CD8-positive, alpha-beta memory T cell (primary cell): ENCODE measurements at places on chromosomes 3 and 15. TPM values are rescaled to one million over a fixed set of nuclear protein-coding genes. Genes with fewer than 3 reads are reported as not detected.

DNA sequence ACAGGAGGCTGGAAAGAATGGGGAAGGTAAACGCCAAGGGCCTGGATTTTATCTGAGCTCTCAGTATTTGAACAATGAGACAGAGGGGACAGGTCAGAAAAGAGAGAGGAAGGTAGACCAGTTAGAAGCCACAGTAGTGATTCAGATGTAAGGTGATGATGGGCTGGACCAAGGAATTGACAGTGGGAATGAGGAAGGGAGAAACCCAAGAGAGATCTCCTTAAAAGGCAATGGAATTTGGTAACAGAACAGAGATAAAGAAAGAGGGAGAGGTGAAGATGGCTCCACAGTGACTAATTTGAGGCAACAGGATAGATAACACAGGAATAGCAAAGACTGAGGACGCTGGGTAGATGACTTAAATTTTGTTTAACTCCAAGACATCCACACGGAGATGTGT lies 11.4 kb upstream of the HEG1 start:
- peaks cover 10% of the 10 kb centered on the region for H3K4me1 ChIP-seq
- no peak overlapping the region for H3K4me3 ChIP-seq
- no peak overlapping the region for H3K27ac ChIP-seq
- no peaks in the 10 kb centered on the region for H3K36me3 ChIP-seq
- no peak for DNase-seq

GRCh38 chr15:59933607-59934006 lies 70.5 kb upstream of the FOXB1 start:
- H3K27ac ChIP-seq = no peak overlapping the region
- no peak for DNase-seq
- H3K27me3 ChIP-seq = no peaks in the 10 kb centered on the region
- H3K4me1 ChIP-seq = no peaks in the 10 kb centered on the region

- no peaks in the 10 kb centered on the region for H3K36me3 ChIP-seq
- no peaks in the 10 kb centered on the region for H3K27me3 ChIP-seq
- H3K27ac ChIP-seq = no peak overlapping the region
- H3K4me3 ChIP-seq = no peak overlapping the region
These were observed 505.3 kb downstream of the NLGN1 start for GRCh38 chr3:173902871-173903270.

DNA sequence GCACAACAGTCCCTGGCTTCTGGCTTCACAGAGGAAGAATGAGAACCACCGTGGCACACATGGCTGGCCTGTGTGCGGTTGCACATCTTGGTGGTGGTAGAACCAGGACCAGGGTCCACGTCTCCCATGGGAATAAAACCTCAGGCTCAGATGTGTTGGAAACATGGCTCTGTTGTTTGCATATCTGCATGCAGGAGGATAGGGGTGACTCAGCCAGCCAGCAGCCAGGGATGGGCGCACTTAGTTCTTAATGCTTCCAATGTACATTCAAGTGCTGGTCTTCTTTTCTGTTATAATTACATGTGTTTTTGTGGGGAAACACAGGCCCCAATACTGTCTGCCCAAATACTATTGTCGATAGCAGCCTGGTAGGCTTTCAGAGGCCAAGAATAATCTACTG lies 35.8 kb upstream of the BCL2L10 start:
- DNase-seq = no peak
- peaks cover 44% of the 10 kb centered on the region for H3K36me3 ChIP-seq
- no peaks in the 10 kb centered on the region for H3K4me1 ChIP-seq
- no peak overlapping the region for H3K27ac ChIP-seq
- H3K4me3 ChIP-seq = no peak overlapping the region

- no peaks in the 10 kb centered on the region for H3K36me3 ChIP-seq
- DNase-seq = no peak
- H3K4me1 ChIP-seq = no peaks in the 10 kb centered on the region
- H3K27me3 ChIP-seq = no peaks in the 10 kb centered on the region
These were observed 366.4 kb upstream of the AGTR1 start for GRCh38 chr3:148331081-148331846.

DNA sequence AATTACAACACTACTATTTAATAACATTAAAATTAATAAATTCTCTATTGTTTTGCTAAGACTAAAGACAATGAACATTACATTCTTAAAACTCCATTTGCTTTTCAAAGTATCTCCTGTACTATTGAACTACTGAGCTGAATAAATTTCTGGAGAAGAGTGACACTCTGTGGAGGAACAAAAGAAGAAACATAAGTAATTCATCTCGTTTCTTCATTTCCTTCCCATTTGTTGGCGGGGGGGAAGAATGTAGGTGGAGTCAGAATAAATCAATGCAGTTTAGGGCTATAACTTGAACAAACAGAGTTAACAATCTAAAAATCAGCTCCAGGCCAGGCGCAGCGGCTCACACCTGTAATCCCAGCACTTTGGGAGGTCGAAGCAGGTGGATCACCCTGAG lies 32.7 kb downstream of the EFHB start:
- no peak for DNase-seq
- H3K4me3 ChIP-seq = no peak overlapping the region
- H3K27ac ChIP-seq = no peak overlapping the region
- no peaks in the 10 kb centered on the region for H3K36me3 ChIP-seq
- no peaks in the 10 kb centered on the region for H3K27me3 ChIP-seq

GRCh38 chr3:141228395-141228794 lies 3.2 kb upstream of the PXYLP1 start:
- no peaks in the 10 kb centered on the region for H3K36me3 ChIP-seq
- H3K27ac ChIP-seq = no peak overlapping the region
- DNase-seq = no peak
- no peak overlapping the region for H3K4me3 ChIP-seq

DNA sequence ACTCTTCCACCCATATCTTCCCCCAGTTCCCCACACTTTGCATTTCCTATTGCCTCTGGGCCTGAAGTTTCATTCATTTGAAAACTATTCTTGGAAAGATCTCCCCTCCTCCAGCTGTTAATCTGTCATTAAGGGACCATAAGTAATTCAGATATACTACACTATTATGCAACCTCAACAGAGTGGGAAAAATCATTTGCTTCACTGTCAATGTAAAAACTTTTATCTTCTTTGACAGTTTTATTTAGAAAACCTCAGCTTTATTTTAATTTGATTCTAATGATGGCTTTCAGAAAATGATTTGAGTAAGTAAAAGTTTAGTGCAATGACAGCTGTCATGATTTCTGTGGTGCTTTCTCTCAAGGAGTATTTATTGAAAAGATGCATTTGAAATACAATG lies 435.3 kb upstream of the KCNMB2 start:
- H3K27me3 ChIP-seq = no peaks in the 10 kb centered on the region
- no peak for DNase-seq
- no peaks in the 10 kb centered on the region for H3K4me1 ChIP-seq
- no peak overlapping the region for H3K27ac ChIP-seq

- H3K4me1 ChIP-seq = no peaks in the 10 kb centered on the region
- no peaks in the 10 kb centered on the region for H3K36me3 ChIP-seq
- H3K4me3 ChIP-seq = no peak overlapping the region
These were observed 28.0 kb downstream of the KLHDC8B start for GRCh38 chr3:49199239-49199899.

DNA sequence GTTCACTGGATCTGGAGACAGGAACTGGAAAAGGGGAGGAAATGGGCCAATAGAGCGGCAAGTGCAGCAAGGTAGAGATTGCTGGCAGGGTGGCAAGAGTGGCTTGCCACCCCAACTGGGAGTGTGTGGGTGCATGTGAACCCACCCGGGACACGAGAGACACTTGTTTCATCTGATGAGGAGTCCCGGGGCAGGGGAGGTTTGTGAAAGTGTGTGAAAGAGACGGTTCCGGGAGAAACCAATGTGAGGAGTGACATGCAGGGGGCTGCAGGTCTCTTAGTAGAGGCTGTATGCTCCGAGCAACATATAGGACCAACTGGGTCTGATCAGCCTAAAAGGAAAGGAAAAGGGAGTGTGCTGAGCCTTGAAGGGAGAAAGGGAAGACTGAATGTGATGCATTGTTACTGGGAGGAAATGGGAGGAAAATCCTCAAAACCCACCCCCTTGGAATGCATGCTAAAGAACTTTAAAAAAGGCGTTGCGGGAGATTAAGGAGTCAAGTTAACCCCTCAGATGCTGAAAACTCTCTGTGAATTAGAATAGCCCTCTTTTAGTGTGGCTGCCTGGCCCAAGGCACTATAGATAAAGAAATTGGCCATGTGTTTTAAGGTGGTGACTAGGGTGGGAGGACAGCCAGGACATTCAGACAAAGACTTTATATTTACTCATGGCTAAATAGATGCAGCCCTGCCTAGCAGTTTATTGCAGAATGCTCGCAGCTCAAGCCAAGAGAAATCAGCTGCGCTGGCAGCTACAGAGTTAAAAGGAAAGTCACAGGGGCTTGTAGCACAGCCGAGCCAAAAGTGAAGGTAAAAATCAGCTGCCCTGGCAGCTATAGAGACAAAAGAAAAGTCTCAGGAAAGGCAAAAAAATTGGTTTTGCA lies 9.1 kb upstream of the SLC9C1 start:
- H3K27me3 ChIP-seq = no peaks in the 10 kb centered on the region
- no peak overlapping the region for H3K27ac ChIP-seq
- H3K36me3 ChIP-seq = no peaks in the 10 kb centered on the region
- peak overlapping the region; percentile 62 for H3K4me3 ChIP-seq
- H3K4me1 ChIP-seq = peaks cover 25% of the 10 kb centered on the region

DNA sequence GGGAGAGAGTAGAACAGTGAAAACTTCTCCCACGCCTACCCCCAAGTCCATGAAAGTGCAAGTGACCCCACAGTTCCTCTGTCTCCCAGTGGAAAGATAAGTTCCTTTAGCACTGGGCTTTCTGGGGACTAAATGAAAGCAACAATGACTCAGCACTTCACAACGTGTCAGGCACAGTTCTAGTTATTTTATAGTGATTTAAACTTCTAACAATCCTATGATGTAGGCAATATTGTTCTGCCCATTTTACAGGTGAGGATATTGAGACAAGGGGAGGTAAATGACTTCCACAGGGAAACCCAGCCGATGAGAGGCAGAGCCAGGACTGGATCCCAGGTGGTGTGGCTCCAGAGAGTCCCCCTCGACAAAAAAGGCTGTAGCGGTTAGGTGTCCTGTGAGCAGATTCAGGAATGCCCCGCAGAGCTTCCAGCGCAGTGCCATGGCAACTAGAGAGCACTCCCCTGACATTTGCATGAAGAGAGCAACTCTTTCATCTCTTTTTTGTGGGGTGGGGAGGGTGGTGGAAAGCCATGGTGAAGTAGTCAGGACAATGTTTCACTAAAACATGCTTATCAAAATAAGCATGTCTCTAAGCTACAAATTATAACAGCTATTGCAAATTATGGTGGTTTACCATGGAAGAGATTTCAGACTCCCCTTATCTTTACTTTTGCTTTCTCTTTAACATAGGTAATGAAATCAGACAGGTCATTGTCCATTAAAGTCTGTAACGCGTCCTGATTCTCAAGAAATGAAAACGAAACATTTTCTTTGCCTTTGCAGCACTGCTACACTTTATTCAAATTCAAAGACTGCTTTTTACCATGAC lies 62.1 kb downstream of the NR2F2 start:
- no peaks in the 10 kb centered on the region for H3K36me3 ChIP-seq
- DNase-seq = no peak
- H3K27me3 ChIP-seq = no peaks in the 10 kb centered on the region
- no peak overlapping the region for H3K27ac ChIP-seq
- no peak overlapping the region for H3K4me3 ChIP-seq

DNA sequence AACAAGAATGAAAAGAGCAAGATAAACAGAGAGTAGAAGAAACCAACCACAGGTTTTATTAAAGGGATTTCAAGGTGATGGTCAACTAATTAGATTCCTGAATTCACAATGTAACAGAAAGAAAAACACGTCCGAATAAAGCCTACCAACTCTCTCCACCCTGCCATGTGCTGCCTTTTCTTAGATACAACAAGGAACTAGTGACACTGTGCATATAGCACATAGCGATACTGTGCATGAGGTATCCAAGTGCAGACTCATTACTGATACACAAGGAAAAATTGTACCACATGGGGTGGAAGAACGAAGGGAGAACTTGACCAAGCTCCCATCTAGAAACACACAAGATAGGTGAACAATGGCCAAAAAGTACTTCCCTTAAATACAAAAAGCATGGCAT lies 154.6 kb downstream of the MAGI1 start:
- DNase-seq = no peak
- no peaks in the 10 kb centered on the region for H3K36me3 ChIP-seq
- no peak overlapping the region for H3K27ac ChIP-seq
- H3K4me3 ChIP-seq = no peak overlapping the region
- no peaks in the 10 kb centered on the region for H3K27me3 ChIP-seq
- no peaks in the 10 kb centered on the region for H3K4me1 ChIP-seq

DNA sequence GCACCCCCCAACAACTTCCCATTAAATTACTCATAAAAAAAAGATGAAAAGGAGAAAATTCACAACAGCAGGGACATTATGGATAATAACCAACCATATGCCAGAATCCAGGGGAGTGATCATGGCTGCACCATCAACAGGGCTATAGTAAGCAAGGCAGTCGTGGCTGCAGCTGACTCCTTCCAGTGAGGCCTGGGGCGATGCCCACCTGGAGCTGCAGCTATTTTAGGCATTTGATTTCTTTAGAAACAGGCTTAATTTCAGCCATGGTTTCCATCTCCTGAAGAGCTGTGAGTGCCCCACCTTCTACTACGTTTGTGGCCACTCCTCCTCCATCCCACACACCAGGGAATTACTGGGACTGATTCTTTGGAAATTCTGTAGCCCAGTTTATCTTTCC lies 84.0 kb downstream of the MINAR1 start:
- H3K36me3 ChIP-seq = no peaks in the 10 kb centered on the region
- H3K27ac ChIP-seq = no peak overlapping the region
- H3K4me1 ChIP-seq = no peaks in the 10 kb centered on the region
- no peak for DNase-seq

DNA sequence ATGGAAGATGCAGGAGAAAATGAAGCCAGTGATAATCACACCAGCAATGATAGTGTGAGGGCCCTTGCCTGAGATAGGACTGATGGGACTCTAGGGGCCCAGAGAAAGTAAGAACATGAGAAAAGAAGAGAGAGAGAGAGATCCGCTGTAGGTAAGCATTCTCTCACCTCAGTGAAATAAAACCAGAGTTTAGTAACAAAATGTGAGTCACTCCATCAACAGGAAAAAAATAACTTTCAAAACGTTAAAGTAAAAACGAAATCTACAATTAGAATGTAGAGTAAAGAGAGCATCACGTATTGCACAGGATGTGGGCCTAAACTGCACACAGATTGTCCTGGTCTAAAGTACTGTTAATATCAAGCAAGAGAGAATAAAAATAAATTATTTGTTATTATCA lies 6.8 kb upstream of the PRSS50 start:
- no peak for DNase-seq
- no peak overlapping the region for H3K4me3 ChIP-seq
- no peaks in the 10 kb centered on the region for H3K27me3 ChIP-seq
- H3K36me3 ChIP-seq = no peaks in the 10 kb centered on the region

Gene FANCD2
- 55.9 TPM for total RNA-seq

Gene ROPN1
- total RNA-seq = not detected

Gene TERC
- total RNA-seq = 15.5 TPM

Gene SLC35G2
- total RNA-seq = 3.3 TPM

Gene PATL2
- 9.1 TPM for total RNA-seq

Gene UBE2Q2
- total RNA-seq = 17.5 TPM

Gene SPCS1
- total RNA-seq = 154 TPM

Gene SEMA3G
- 0.16 TPM for total RNA-seq

Gene OR5K2
- total RNA-seq = not detected

Gene AGBL1
- not detected for total RNA-seq
